Substantia nigra (tissue), 51 donors: ENCODE measurements at places on chromosomes 4 and X.

GRCh38 chr4:142307857-142308256, 538.2 kb downstream of the INPP4B start:
- DNase-seq: peak; percentile 0

DNA sequence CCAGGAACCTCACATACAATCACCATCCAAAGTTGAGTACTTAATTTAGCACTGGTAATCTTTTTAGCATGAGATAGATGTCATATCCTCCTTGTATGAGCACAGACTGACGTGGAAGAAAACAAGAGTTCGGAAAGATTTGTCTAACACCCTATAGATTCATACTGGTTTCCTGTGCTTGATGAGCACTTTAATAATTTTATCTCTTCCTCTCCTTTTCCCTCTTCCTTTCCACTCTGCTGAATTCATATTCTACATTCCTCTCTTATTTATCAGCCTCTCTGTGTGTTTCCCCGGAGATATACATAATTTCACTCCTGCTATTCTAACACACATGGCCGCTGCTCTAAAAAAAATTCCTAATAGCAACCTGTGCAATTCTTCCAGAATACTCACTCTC, 273.9 kb downstream of the AFF2 start:
- DNase-seq: no peak

DNA sequence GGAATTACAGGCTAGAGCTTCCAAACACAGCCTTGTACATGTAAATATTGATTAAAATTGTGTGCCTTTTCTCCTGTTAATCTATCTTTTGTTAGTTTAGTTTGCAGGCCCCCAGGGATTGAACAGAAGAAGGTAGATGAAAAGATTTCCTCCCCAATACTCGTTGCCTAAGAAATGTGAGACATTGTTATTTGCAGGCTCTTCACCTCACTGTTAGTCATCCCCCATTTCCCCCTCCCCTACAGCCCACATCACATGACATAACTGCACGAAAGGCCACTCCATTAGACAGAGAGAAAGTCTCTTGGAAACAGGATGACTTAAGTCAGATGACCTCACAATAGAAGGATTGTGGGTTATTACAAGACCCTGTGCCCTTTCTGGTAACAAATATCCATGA, 13.3 kb upstream of the MID1 start:
- no peak for DNase-seq

DNA sequence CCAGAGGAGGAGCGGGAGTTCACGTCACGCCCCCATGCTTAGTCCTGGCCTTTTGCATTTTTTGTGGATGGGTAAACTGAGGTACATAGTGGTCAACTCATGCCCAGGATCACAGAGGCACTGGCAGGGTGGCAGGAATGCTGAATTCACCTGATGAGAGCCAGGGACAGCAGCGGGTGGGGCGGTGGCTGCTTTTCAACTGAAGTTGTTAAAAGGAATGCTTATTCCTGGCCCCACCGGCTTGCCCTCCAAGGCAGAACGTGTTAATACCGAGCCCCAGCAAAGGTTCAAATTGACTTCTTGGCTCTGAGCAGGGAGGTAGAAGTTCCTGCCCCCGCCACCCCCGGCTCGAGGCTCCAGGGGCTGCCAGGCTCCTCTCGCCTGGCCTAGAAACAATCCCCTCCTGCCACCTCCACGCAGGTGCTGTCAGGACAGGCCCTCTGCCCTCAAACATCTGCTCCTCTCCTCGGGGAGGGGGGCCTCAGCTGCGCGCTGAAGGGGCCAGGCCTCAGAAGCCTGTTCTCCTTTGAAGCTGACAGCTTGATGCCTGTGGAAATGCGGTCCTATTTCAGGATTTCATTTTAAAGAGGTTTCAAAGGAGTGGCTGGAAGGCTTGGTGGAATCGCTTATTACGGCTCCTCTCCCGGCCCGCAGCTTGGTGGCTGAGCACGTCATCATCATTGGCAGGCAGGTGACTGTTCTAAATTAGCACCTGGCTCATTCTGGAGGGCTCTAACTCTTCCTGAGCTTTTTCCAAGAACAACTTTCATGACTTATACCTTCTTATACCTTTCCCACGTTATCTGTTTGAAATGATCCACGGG, 93.0 kb downstream of the PHKA2 start:
- DNase-seq: no peak

GRCh38 chr4:154047733-154048132, 258.9 kb upstream of the SFRP2 start:
- DNase-seq: no peak

GRCh38 chrX:100373673-100374072, 36.4 kb downstream of the PCDH19 start:
- DNase-seq: no peak

GRCh38 chr4:85717847-85718246, 242.9 kb downstream of the ARHGAP24 start:
- DNase-seq: no peak

- DNase-seq: no peak
Observed at GRCh38 chrX:2748171-2748814, 3.5 kb upstream of the XG start.

- no peak for DNase-seq
Observed at GRCh38 chr4:108351791-108352190, 183.1 kb upstream of the LEF1 start.
